Erythroblast (primary cell): ENCODE measurements at places on chromosomes 3 and 15.

DNA sequence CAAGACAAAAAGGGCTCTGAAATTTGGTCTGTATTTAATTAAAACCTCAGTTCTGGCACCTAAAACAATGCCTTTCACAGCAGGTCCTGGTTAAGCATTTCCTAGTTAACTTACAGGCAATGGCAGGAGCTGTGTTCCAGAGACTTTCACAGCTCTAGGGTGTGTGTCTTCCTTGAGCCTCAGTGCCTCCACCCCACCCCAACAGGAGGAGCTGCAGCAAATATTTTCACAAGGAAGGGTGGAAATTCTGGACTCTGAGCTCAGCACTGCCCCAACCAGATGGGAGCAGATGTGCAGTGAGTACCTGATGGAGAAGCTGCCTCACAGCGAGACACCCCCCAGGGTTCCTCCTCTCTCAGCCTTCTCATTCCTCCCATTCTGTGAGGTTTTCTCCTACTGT lies 106.3 kb upstream of the SPATA12 start:
- no peak for DNase-seq

GRCh38 chr15:100429116-100429728 lies 87.4 kb upstream of the ADAMTS17 start:
- no peak for DNase-seq

- DNase-seq: no peak
Observed at GRCh38 chr3:59334585-59334984, 284.8 kb upstream of the CFAP20DC start.

DNA sequence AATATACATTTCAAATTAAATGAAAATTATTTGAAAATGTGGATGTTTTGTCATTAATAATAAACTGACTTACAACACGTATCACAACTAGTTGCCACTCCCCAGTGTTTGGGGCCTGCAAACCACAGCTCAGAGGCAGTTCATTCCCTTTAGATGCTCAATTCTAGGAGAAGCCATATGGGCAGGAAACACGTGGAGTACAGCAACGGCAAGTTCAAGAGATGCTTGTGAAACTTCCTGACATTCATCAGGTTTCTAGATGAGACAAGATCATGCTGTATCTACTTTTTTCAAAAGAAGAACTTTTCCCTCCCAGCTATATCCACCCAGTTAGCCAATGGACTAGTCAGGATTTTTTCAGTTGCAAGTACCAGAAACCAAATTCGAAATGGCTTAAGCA lies 17.6 kb upstream of the PLA2G4D start:
- DNase-seq: no peak

GRCh38 chr3:129708328-129708861 lies 101.9 kb upstream of the PLXND1 start:
- DNase-seq: no peak

GRCh38 chr3:178255315-178255714 lies 280.9 kb upstream of the KCNMB2 start:
- DNase-seq: no peak

DNA sequence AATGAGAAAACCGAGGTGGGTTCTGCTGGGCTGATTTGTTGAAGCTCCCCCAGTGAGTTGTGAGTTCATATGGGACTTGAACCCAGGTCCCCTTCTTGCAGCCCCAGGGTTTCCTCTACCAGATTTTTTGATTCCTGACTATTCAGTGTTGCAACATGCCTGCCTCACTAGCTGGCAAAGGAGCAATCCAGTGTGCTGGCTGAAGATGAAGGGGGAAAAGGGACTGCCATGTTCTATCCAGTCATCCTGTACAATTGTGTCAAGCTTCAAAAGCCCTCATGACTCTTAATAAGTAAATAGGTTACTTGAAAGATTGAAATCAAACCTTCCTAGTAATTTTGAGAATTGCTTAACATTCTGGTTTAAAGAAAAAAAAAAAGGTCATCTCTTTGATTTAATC lies 211.5 kb upstream of the TP63 start:
- DNase-seq: no peak

- DNase-seq: no peak
Observed at GRCh38 chr3:64443546-64444381, 218.5 kb upstream of the PRICKLE2 start.

DNA sequence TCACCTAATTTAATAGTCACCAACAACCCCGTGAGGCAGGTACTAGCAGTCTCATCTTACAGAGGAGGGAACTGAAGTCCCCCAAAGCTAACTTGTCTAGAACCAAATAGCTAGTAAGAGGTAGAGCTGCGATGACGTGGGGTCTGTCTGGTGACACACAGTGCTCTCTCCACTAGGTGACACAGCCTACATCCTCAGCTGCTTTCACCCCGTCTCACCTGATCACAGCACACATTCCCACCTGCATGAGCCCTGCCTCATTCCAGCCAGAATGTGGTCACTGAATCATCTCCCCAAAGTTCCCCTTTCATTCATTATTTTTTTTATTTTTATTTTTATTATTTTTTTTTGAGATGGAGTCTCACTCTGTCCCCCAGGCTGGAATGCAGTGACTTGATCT lies 21.3 kb upstream of the MAGEF1 start:
- DNase-seq: no peak

DNA sequence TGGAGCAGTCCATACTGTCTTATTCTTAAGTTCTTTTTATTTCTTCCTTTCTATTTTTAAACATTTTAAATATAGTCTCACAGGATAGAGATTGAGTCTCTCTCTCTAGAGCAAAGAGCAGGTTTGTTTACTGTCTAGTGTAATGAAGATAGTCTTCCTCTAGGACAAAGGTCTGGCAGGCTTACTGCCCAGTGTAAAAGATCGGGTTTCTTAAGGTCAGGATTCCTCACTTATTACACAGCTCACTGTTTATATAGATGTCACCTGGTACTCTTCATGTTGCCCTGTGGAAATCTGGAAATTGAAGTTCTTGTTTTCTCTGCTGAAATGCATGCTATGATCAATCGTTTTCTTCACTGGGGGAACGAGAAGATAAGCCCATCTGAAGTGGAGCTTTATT lies 76.0 kb downstream of the ZBBX start:
- DNase-seq: no peak

DNA sequence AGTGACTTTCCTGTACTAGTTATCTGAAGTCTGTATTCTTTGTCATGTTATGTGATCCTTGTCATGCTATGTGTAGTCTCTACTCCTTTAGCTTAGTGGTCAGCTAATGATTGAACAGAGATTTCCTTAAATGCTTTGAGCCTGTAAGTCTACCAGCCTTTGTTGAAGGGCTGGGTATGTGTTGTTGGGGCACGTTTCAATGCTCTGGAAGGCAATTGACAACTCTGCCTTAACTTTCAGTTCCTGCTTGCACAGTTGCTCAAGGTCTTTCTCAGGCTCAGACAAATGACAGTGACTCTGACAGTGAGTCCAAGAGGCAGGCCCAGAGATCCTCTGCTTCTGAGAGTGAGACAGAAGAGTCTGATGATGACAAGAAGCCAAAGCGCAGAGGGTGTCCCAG lies 89.3 kb downstream of the CHD2 start:
- no peak for DNase-seq

DNA sequence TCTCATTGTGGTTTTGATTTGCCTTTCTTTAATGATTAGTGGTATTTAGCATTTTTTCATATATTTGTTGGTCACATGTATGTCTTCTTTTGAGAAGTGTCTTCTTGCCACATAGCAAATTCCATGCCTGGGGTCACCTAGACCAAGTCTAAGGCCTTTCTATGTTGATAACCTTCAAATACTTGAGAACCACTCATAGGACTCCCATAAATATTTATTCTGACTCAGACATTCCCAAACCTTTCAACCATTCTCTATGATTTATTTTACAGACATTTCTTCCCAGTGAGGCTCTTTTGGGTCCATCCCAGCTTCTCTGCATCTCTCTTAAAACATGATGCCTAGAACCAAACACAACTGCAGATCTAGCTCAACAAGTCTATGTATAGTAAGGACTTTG lies 69.2 kb downstream of the ATP8B4 start:
- no peak for DNase-seq

DNA sequence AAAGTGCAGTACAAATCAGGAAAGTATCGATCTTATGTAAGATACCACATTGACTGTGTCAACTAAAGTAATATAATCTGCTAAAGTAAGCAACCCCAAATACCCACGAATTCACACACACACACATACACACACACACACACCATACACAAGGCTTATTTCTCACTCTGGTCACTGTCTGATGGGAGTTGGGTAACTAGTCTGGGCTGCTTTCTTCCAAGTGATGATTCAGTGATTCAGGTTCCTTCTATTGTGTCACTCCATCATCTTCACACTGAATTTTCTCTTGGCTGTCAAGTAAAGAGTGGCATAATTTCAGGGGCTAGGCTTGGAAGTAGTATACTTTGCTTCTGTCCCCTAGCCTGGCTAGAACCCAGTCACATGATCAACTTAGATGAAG lies 104.8 kb upstream of the CCDC54 start:
- no peak for DNase-seq

- no peak for DNase-seq
Observed at GRCh38 chr3:64666171-64666588, 21.6 kb downstream of the ADAMTS9 start.

DNA sequence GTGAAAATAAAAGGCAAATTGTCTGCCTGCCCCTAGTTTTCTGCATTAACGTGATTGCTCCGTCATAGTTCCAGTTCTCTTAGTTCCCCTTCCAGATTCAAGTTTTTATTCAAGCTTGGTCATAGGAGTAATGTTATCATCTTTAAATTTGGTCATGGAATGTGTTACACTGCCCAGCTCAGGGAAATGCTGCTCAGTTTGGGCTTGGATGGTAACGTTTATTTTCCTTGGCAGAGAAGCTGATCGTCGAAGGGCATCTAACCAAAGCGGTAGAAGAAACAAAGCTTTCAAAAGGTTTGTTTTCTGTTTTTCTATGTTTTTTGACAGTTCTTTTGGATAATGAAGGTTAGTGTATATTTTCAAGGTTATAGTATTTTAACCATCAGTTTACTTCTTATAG lies 118.4 kb upstream of the FLNB start:
- DNase-seq: no peak

DNA sequence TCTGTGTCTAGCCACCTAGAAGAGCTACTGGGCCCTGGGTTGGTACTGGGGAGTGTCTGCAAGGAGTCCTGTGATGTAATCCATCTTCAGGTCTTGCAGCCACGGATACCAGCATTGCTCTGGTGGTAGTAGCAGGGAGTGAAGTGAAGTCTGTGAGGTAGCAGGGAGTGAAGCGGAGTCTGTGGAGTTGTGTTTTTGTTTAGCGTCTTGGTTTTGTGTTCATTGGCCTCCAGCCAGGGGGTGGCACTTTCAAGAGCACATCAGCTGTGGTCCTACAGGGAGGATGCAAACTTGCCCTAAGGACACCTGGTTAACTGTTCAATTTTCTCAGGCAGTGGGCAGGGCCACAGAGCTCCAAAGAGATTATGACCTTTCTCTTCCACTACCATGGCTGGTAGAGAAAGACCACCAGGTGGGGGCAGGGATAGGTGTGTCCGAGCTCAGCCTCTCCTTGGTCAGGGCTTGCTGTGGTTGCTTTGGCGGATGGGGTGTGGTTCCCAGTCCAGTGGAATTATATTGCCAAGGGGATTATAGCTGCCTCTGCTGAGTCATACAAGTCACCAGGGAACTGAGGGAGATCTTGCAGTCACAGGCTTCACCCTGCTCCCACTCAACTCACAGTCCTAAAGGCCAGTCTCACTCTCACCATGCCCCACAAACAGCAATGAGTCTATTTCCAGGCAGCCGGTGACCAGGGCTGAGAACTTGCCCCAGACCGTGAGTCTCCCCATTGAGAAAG lies 424.7 kb downstream of the ZBBX start:
- no peak for DNase-seq

DNA sequence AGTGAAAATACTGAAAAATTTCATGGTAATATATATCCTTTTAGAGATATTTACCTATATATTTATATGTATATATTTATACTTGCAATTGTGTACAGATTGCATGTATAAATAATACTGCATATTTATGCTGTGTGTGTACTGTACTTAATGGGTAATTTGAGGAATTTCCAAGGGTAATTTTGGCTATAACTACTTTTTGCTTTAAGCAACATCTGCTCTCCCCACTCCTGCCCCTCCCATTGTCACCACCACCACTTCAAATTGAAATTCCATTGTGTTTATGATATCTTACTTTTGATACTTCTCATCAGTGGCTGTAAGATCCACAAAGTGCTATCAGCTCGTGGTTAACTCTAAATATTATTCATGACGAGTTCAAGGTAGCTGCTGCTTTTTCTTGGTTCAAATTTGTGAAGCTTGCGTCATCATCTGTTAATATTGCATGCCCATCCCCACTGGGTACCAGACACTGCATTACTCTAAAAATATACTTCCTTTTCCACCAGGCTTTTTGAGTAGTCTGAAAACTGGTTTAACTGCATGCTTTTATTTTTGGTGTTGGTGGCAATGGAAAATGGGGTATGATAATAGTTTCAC lies 91.7 kb upstream of the MITF start:
- DNase-seq: no peak

DNA sequence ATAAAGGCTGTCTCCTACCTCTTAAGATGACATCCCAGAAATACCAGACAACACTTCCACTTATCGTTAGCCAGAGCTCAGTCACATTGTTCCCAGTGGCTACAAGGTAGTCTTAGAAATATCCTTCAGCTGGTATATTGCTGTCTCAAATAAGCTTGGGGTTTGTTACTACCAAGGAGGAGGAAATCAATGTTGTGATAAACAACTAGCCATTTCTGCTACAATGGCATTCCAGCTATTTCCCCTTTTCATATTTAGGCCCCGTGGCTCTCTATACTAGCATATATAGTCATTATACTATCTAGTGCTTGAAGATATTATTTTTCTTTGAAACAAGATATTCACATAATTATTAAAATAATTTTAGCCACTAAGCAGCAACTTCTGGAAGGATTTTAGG lies 56.5 kb downstream of the VPS8 start:
- DNase-seq: no peak

GRCh38 chr15:94263341-94264273 lies 32.2 kb downstream of the MCTP2 start:
- DNase-seq: peak; percentile 9

GRCh38 chr15:33433821-33434220 lies 123.1 kb downstream of the RYR3 start:
- DNase-seq: no peak

DNA sequence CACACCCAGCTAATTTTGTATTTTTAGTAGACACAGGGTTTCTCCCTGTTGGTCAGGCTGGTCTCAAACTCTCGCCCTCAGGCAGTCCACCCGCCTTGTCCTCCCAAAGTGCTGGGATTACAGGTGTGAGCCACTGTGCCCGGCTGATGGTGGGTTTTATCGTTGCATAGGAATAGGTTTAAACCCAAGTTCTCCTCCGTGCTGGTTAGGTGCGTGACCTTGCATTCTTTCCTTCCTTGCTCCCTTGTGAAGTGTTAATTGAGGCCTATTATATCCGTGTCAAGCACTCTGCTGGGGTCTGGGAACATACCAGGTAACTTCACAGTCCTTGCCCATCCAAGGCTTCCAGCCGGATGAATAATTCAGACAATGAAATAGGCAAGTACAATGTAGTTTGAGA lies 19.3 kb upstream of the ETV5 start:
- no peak for DNase-seq

- no peak for DNase-seq
Observed at GRCh38 chr3:113034011-113034410, 43.2 kb downstream of the GTPBP8 start.

GRCh38 chr15:73700041-73700842 lies 16.1 kb downstream of the CD276 start:
- peak; percentile 75 for DNase-seq
